ENCODE measurements at places on chromosomes 2 and 18.
A peak's percentile ranks its signal among the peaks of the same experiment; 100 is the strongest.

- DNase-seq = no peak
Observed at GRCh38 chr18:22207021-22207758, 37.8 kb downstream of the GATA6 start.

GRCh38 chr2:205643391-205643885 lies 38.9 kb upstream of the NRP2 start:
- DNase-seq = no peak

DNA sequence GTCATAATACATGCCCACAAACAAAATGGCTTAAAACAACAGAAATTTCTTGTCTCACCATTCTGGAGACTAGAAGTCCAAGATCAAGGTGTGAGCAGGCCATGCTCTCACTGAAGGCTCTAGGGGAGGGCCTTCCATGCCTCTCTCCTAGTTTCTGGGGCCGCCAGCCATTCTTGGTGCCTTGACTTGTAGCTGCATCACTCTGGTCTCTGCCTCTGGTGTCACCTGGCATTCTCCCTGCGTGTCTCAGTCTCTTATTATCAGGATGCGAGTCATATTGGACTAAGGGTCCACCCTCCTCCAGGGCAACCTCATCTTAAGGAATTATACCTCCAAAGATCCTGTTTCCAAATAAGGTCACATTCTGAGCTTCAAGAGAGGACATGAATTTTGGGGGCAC lies 76.1 kb downstream of the KCNF1 start:
- DNase-seq = no peak

- peak; percentile 61 for DNase-seq
Observed at GRCh38 chr18:907885-908757, 3.5 kb downstream of the ADCYAP1 start.

GRCh38 chr2:34547900-34548299 lies 948.8 kb upstream of the FAM98A start:
- DNase-seq = no peak

DNA sequence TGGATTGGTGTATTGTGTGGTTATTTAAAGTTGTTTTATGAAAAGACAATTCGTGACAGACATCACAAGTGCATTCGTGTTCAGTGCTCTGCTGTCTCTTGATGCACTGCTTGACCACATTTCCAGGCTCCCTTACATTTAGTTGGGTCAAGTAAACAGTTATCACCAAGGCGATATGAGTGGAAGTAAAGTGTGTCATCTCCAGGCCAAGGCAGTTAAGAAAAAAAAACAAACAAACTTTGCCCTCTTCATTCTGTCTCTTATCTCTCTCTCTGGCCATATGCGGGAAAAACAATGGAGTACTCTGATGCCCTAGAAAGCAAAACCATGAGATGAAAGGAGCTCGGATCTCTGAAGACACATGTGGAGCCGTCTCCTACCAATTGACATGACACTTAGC lies 131.1 kb downstream of the DSEL start:
- no peak for DNase-seq

- DNase-seq = no peak
Observed at GRCh38 chr2:237624565-237624964, 2.8 kb upstream of the LRRFIP1 start.

- no peak for DNase-seq
Observed at GRCh38 chr2:46143429-46144132, 153.6 kb upstream of the EPAS1 start.

DNA sequence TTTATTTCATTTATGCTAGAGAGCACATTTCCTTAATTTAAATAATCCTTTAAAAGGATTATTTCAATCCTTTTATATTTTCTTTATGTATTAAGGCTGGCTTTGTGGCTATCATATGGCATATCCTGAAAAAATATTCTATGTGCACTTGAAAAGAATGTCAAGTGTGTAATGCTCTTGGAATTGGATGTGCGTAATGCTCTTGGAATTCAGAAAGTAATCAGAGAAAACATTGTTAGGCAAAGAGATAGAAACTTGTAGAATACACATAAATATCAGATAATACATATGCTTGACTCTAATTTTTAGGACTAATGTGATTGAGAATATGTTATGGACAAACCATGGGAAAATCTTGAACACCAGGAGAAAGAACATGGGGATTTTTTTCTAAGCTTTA lies 197.5 kb upstream of the COL3A1 start:
- DNase-seq = no peak

DNA sequence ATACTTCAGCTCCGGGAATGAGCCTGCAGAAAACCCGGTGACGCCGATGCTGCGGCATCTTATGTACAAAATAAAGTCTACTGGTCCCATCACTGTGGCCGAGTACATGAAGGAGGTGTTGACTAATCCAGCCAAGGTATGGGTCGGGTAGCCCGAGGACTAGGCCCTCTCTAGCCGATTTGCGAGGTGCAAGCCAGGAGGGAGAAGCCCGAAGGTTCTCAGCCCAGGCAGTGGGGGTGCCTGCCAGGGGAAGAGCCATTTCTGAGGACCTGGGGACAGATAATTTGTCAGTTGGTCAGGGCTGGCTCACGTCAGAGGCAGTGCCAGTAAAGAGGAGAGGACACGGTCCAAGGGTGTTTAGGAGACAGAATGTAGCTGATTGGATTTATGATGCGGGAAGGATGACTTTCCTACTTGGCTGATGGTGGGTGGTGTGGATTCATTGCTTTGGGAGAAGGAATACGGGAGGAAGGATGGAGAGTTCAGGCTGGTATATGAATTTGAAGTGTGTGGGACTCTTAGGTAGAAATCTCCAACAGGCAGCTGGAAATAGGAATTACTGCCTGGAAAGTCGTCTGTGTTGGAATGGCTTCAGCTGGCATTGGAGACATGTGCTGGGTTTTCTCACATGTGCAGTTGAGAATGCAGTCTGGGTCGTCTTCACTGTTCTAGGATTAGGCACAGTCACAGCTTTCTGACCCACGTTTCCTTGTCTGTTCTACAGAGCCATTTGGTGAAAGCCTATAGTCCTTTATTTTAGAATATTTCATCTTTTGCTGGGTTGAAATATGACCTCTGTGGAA lies 874 bp downstream of the NDUFAF7 start:
- DNase-seq = no peak

GRCh38 chr2:219592736-219593135 lies 4.9 kb upstream of the STK11IP start:
- peak; percentile 57 for DNase-seq

- no peak for DNase-seq
Observed at GRCh38 chr2:160298960-160299359, 98.9 kb upstream of the ITGB6 start.
